ENCODE measurements at places on chromosomes 16 and 17. TPM values are rescaled to one million over a fixed set of nuclear protein-coding genes. Genes with fewer than 3 reads are reported as not detected.

SGCA gene
- total RNA-seq, result 2.1 TPM

EME1 gene
- 0.59 TPM for total RNA-seq

ZPBP2 gene
- not detected for total RNA-seq

PNPO gene
- 39.2 TPM for total RNA-seq

PYY gene
- total RNA-seq, result not detected

HCRT gene
- total RNA-seq, result not detected

KCNH4 gene
- total RNA-seq, result not detected

SOST gene
- total RNA-seq, result not detected
